Activated naive CD4-positive, alpha-beta T cell treated with Interleukin-2 at 50 U/mL for 16 hours (primary cell): ENCODE measurements at places on chromosomes 1 and 21.

GRCh38 chr1:233078396-233078795 is 128.0 kb downstream of the NTPCR start:
- no peak for DNase-seq

GRCh38 chr1:205466595-205467220 is 10.9 kb upstream of the BLACAT1 start:
- DNase-seq = no peak

- DNase-seq = no peak
Measured at GRCh38 chr1:214360525-214361164, 79.7 kb downstream of the SMYD2 start.

- DNase-seq = no peak
Measured at GRCh38 chr1:115782571-115783281, 14.2 kb upstream of the CASQ2 start.

DNA sequence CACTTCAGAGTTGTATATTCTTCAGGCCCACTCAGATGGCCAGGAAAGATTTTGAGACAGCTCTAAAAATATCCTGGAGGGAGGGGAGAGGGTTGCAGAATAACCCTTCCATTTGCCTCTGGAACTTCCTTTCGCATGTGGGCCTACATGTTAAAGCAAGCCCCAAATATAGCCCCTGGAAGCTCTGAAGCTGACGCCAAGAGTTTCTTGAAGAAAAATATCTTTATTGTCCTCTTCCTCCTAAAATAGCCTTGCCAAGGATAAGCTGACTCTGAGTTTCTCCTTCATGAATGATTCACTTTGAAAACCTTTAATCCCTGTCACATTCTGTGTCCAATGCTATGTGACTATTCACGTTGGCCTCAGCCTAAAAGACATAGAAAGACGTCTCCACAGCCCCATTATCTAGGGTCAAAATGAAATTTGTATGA is 6.4 kb downstream of the C1orf116 start:
- DNase-seq = no peak

DNA sequence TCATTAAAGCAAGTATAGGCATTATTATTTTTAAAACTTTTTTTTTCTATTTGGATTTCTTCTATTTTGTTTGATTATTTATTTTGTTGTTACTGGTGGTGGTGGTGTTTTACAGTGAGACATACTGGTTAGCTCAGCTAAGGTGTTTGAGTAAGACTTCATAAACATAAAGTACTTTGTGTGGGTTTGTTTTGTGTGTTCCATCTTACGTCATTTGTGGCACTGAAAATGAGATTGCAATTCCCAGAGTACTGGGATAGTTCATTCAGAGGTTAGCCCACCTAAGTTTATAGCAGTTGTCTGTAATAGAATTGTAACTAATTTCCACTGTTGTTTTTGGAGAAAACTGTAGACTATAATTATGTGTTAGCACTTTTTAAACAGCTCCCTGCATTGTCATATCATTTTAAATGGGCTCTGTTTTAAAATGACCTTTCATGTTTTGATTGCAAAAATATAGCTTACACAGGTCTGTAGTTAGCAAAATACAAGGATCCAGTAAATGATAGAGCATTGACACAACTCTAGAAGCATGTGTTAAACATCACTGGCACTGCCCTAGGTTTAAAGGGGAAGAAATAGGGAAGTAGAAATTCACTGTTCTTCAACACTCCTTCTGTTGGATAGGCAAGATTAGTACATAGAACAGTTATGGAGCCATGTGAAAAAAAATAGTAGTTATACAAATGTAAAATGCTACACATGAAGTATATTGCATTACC is 171.7 kb downstream of the NFIA start:
- DNase-seq = no peak

DNA sequence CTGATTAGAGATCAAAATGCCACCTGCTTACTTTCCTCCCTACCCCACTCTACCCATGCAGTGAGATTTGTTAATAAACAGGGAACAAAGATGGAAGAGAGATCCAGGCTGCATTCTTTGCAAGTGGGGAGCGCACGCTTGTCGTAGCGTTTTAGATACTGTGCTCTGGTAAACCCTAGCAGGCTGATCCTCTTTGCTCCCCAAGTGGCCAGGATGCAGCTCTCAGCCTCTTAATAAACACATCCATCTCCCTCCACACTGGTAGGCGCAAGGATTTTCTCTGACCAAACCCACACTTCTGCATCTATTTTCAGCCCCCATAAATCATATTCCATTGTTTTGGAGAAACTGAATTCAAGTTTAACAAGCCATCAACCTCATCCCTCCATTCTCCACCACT is 2.9 kb downstream of the PGBD5 start:
- no peak for DNase-seq
